Type B pancreatic cell (in vitro differentiated cells): ENCODE measurements at places on chromosomes 7 and 10. TPM values are rescaled to one million over a fixed set of nuclear protein-coding genes. Genes with fewer than 3 reads are reported as not detected.

The CUBN gene
- 1.0 and 2.2 TPM in 2 replicates for total RNA-seq

DNA sequence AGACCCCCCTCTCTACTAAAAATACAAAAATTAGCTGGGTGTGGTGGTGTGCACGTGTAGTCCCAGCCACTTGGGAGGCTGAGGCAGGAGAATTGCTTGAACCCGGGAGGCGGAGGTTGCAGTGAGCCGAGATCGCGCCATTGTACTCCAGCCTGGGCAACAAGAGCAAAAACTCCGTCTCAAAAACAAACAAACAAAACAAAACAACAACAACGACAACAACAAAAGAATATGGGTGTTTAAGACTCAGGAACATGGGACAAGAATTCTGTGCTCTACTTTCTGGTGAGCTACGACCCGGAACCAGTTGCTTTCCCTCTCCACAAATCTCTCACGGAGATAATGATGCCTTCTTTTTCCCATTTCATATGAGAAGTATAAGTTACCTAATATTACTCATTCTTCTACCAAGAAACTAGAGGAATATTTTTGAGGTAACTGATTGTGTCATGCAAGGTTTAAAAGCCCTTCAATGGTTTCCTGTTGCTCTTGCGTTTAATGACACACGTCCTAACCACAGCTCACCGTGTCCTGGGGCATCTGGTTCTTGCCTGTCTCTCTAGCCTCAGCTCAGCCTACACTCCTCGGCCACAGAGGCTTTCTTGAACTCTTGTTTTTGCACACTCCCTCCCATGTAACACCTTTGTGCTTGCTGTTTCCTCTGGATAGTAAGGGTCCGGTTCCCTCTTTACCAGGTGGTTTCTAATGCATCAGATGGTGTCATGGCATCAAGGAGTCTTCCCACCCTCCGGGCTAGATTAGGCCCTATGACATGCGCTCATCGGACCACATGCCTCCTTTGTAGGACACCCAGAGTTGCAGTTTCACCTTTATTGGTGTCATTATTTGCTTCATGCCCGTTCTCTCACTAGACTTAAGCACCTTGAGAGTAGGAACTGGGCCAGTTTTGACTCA is 67.5 kb downstream of the PFKFB3 start:
- no peak for DNase-seq
- H3K36me3 ChIP-seq: no peaks in the 10 kb centered on the region
- no peak overlapping the region for H3K27ac ChIP-seq

DNA sequence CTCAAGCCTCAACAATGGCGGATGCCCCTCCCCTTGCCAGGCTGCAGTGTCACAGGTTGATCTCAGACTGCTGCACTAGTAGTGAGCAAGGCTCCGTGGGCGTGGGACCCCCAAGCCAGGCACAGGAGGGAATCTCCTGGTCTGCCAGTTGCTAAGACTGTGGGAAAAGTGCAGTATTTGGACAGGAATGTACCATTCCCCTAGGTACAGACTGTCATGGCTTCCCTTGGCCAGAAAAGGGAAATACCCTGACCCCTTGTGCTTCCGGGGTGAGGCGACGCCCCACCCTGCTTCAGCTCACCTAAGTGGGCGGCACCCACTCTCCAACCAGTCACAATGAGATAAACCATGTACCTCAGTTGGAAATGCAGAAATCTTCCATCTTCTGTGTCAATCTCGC is 44.0 kb upstream of the TMEM243 start:
- no peaks in the 10 kb centered on the region for H3K36me3 ChIP-seq
- no peak for DNase-seq
- H3K4me3 ChIP-seq: no peak overlapping the region
- H3K4me1 ChIP-seq: no peaks in the 10 kb centered on the region
- H3K27ac ChIP-seq: no peak overlapping the region
- H3K27me3 ChIP-seq: peaks cover 3% of the 10 kb centered on the region

The ZNF107 gene
- total RNA-seq: 6.3 and 11.8 TPM in 2 replicates

The ARHGAP22 gene
- total RNA-seq: 4.1 and 5.1 TPM in 2 replicates

- peaks cover 4% of the 10 kb centered on the region for H3K36me3 ChIP-seq
- peaks cover 4% of the 10 kb centered on the region for H3K4me1 ChIP-seq
- no peaks in the 10 kb centered on the region for H3K27me3 ChIP-seq
- no peak for DNase-seq
These were observed 52.0 kb downstream of the GTF2IRD1 start for GRCh38 chr7:74505471-74506324.

The TYW1B gene
- 2.2 and 3.1 TPM in 2 replicates for total RNA-seq

DNA sequence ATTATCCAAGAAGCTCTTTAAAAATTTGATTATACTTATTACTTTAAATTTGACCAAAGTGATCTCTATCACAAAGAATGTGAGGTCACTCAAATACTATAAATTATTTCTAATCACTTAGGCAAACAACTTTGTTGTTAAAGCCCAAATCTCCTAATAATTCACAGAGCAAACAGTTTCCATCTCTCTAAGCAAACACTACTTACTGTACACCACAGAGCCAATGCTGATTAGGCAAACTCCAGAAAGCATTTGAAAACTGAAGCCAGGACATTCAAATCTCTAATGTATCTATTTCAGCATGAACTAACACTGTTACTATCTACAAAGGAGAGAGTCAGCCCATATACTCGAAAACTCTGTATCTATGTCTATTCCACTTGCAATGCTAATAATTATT is 107.1 kb downstream of the RNF32 start:
- H3K36me3 ChIP-seq: peaks cover 7% of the 10 kb centered on the region
- H3K27ac ChIP-seq: no peak overlapping the region
- H3K27me3 ChIP-seq: no peaks in the 10 kb centered on the region
- no peaks in the 10 kb centered on the region for H3K4me1 ChIP-seq

GRCh38 chr10:88489107-88489506 is 94.0 kb downstream of the RNLS start:
- H3K4me1 ChIP-seq: peaks cover 19% of the 10 kb centered on the region
- DNase-seq: no peak
- H3K27me3 ChIP-seq: no peaks in the 10 kb centered on the region
- no peaks in the 10 kb centered on the region for H3K36me3 ChIP-seq
- no peak overlapping the region for H3K27ac ChIP-seq

DNA sequence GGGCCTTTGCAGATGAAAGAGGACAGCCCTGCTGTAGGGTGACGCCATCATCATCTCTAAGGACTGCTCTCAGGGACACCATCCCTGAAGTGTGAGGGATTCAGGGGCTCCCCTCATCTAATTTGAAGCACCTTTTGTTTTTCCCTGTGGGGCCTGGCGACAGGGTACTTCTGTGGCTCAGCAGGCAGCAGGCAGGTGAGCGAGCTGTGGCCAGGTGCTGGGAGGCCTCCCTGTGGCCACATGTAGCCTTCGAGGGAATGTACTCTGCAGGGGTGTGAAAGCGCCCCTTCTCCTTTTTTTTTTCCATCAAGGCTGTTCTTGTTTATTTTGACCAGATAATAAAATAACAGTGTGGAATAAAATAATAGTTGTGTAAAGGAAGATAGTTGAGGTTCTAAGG is 118.2 kb upstream of the DPP6 start:
- no peak for DNase-seq
- H3K4me1 ChIP-seq: no peaks in the 10 kb centered on the region
- H3K36me3 ChIP-seq: no peaks in the 10 kb centered on the region
- no peaks in the 10 kb centered on the region for H3K27me3 ChIP-seq

The MRLN gene
- 0.75 and 1.3 TPM in 2 replicates for total RNA-seq
